Fibroblast of lung (primary cell): ENCODE measurements at places on chromosomes 2 and 18. TPM values are rescaled to one million over a fixed set of nuclear protein-coding genes. Genes with fewer than 3 reads are reported as not detected.
A peak's percentile ranks its signal among the peaks of the same experiment; 100 is the strongest.

Gene CCDC178
- total RNA-seq, result under 0.01 and 0.17 TPM in 2 replicates

Gene MAIP1
- 22.6 and 24.8 TPM in 2 replicates for total RNA-seq

Gene REG3A
- total RNA-seq, result not detected in 2 replicates

Gene ITGA4
- 18.0 and 57.5 TPM in 2 replicates for total RNA-seq

Gene ING5
- 27.4 and 30.0 TPM in 2 replicates for total RNA-seq

Gene MC5R
- not detected in 2 replicates for total RNA-seq

DNA sequence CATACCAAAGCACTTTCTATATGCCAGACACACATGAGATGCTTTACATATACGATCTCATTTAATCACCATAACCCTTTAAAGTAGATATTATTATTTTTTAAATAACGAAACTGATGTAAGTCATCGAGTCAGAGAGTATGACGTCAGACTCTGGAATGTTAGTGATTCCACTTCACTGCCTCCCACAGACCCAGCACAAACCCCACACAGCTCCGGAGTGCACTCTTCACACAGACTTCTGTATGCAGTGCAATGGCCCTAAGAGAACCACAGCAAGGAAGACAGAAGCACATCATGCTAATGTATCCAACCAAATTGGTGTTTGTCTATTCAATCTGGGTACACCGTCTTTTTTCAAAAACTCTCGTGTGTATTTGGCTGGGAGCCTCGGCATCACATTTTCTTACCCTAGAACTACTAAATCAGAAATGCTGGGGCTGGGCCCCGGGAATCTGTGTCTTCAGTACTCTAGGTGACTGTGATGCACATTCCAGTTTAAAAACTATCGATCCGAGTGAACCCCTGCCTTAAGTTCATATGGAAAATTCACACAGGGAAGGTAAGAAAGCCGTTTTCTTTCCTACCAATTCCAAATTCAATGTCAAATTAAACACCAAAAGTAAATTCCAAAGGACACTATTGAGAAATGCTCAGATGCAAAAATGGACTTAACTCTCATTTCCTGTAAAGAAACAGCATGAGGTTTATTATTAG lies 117.7 kb upstream of the ACVR1C start:
- DNase-seq, result peak; percentile 42

DNA sequence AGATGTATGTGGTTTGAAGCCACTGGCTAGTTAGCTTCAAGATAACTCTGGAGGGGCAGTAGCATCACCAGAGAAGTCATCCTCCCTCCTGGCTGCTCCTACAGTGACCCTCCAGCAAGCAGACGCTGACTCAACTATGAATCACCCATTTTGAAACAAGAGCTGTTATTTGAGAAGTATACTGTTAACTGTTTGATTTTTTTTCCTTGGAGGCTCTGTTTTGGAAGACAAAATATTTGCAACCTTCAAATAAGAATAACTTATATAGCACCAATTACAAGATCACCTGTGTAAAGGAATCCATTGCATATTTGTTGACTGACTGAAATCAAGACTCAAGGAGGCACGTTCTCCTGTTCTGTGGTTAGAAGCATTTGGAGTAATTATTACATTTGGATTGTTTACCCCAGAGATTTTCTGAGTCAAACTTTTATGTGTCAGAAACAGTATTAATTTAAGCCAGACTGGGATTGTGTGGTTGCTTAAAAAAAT lies 313.8 kb downstream of the MTX2 start:
- DNase-seq, result peak; percentile 89

GRCh38 chr2:239303711-239304532 lies 96.9 kb downstream of the HDAC4 start:
- no peak for DNase-seq

DNA sequence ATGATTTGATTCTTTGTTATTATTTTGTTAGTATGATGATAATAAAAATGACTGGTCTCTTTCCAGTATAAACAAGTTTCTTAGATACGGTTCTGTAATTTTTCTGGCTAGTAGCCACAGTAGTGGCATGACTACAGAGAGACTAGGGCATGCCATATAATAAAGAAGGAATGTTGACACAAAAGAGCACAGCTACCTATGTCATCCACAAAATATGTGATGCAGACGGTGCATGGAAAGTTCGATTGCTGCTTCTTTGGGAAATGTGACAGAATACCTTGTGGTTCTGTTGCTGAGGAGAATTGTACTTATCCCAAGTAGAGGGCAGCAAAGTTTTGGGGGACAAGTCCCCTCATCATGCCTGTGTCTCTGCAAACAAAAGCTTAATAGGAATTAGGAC lies 26.1 kb upstream of the SETBP1 start:
- peak; percentile 53 for DNase-seq

- peak; percentile 15 for DNase-seq
Observed at GRCh38 chr2:206045251-206045650, 40.7 kb downstream of the INO80D start.

DNA sequence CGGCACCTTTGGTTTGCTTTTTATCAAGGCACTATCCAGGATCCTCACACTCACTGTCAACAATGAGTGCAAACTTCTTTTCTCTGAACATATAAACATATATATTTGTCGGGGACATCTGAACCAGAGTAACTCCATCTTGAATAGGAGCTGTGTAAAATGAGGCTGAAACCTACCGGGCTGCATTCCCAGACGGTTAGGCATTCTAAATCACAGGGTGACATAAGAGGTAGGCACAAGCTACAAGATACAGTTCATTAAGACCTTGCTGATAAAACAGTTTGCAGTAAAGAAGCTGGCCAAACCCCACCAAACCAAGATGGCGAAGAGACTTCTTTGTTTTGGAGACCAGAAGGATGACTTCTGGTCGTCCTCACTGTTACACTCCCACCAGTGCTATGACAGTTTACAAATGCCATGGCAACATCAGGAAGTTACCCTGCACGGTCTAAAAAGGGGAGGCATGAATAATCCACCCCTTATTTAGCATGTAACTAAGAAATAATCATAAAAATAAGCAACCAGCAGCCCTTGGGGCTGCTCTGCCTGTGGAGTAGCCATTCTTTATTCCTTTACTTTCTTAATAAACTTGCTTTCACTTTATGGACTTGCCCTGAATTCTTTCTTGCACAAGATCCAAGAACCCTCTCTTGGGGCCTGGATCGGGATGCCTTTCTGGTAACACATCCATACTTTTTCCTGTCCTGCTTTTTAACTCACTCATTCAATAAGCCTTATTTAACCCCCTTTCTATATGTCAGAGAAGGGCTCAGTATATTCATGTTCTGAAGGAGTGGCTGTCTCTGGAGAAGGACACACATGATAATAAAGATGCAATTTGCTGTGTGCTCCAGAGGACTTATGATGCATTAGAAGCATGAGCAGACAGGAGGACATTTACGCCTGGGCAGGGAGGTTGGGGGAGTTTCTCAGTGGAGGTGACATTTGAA lies 65.4 kb downstream of the TACR1 start:
- no peak for DNase-seq

DNA sequence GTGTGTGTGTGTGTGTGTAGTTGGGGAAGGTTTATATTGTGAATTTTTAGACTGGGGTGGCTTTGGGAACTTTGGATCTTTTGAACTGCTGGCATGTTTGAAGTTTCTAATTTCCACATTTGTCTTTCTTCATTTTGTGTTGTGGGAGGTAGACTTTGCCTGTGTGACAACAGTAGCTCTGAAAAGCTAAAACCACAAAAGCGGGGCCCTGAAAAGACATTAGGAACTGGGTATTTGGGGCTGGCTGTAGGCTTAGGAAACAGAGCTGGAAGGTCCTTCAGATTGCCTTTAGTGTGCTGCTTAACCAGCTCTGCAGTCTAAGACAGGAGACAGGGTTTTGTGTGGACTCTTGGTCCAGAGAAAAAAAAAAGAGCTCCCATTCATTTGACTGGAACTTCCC lies 27.2 kb upstream of the DOCK10 start:
- DNase-seq, result no peak

DNA sequence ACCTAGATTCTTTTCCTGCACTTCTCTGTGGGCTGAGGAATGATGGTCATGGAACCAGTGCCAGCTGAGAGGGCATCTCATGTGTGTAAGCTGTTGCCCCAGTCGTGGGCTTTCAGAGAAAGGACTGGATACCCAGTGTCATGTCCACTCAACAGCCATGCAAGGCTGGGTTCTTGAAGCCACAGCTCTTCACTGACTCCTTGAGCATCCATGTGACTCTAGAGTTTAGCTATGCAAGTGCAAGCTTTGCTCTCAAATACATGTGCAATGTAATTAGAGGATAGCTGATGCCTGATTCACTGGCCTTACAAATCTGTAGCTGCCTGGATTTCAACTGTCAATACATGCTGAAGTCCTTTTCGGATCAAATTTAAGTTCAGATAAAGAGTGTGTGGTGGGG lies 46.8 kb upstream of the EML6 start:
- peak; percentile 55 for DNase-seq

GRCh38 chr2:20012282-20013125 lies at the start of gene MATN3:
TSS of gene MATN3 (minus strand) at chr2:20012668. CDS start at chr2:20012631, 37 bp downstream.
- peak; percentile 20 for DNase-seq

GRCh38 chr18:40692871-40693270 lies 1262.2 kb upstream of the PIK3C3 start:
- DNase-seq, result peak; percentile 25

DNA sequence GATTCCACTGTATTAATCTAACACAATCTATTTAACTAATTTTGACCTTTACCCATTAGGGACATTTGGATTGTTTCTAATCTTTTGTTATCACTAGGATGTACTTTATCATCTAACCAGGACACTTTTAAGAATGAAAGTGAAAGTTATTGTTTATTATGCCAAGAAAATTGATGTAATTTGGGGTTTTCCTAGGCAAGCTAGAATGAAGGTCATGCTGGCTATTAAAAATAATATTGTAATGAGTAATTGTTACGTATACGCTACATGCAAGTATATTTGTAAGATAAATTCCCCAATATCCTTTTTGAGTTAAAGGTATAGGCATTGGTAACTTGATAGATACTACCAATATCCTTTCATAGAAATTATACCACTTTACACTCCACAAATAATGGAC lies 74.6 kb downstream of the COL5A2 start:
- DNase-seq, result peak; percentile 59

GRCh38 chr18:40431071-40431985 lies 1523.7 kb upstream of the PIK3C3 start:
- DNase-seq, result peak; percentile 9

DNA sequence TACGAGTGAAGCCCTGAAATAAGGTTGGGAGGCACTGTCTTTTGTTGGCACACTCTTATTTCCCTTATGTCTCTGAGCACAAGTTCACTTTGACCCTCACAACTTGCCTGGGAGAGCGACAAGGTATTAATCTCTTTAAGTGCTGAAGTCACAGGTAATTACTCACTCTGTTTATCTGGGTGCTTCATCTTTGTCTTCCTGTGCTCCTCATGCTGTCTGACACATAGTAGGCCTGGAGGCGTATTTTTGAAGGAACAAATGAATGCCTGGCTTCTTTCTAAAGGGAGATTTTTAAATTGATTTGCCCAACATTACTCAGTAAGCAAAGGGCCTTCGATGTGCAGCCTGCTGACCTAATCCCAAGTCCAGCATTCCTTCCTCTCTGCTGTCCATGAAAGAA lies 507.1 kb upstream of the TNP1 start:
- peak; percentile 52 for DNase-seq

DNA sequence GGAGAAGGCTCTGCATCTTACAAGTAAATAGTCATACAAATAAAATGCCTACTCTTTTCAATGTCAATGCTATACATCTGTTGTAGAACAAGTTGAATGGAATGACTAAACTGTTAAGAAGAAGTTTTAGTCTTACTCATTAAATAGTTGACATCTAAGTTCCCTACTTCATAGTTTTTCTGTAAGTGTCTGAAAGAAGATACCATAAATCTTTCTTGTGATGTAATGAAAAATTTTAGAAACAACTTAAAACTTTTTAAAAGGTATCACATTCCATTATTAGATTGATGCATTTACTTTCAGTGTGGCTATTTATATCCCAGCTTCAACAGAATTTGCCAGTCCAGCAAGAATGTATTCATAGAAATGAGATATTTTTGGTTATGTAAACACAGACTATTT lies 185.2 kb upstream of the EPC2 start:
- peak; percentile 3 for DNase-seq
